AG08395 (cell line): ENCODE measurements at places on chromosomes 1 and 21.

GRCh38 chr1:206829875-206830274, 35.5 kb upstream of the IL20 start:
- no peak for DNase-seq

DNA sequence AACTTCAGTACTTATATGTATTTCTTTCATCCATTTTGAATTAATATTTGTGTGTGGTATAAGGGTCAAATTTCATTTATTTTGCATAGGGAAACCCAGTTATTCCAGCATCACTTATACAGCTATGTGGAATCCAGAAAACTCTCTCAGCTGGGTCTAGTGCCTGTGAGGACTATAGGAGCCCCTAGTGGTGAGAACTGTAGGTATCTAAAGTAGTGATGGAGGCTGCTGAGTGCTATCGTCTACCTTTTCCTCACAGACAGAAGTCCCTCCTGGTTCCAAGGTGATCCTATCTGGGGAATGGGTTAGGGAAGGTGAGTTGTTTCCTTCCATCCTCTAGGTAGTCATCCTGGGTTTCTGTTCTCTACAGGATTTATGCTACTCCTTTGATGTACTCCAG, 352.0 kb upstream of the C1orf87 start:
- peak; percentile 9 for DNase-seq

- no peak for DNase-seq
Observed at GRCh38 chr1:61953076-61953789, 211.0 kb downstream of the PATJ start.

GRCh38 chr1:1441002-1441888, 5.8 kb downstream of the VWA1 start:
- DNase-seq = peak; percentile 83

GRCh38 chr21:37873655-37874054, 42.6 kb downstream of the KCNJ6 start:
- DNase-seq = peak; percentile 38

DNA sequence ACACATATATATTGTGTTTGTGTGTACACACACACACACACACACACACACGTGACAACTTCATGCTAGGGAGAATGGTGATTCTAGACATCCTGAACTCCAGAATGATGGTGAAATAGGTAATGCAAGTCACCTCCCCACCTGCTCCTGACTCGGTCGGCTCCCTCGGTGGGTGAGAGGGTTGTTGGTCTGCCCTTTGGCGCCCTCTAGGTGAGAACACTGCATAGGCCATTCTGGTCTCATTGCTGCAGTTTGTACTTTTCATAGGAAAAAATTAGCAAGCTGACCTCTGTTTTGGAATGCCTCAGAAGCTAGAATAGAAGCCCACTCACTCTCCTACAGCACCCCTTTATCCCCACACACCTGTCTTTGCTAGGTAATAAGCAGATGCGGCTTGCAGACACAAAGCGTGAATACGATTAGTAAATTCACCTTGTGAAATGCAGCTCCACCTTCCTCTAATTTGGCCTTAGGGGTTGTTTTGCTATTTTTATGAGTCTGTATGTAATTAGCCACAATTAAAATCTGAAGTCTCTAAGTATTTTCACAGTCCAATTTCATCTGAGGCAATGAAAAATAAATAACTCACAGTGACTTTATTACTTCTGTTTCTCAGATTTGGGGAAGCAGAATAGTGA, 130.0 kb upstream of the KCNJ15 start:
- peak; percentile 61 for DNase-seq

DNA sequence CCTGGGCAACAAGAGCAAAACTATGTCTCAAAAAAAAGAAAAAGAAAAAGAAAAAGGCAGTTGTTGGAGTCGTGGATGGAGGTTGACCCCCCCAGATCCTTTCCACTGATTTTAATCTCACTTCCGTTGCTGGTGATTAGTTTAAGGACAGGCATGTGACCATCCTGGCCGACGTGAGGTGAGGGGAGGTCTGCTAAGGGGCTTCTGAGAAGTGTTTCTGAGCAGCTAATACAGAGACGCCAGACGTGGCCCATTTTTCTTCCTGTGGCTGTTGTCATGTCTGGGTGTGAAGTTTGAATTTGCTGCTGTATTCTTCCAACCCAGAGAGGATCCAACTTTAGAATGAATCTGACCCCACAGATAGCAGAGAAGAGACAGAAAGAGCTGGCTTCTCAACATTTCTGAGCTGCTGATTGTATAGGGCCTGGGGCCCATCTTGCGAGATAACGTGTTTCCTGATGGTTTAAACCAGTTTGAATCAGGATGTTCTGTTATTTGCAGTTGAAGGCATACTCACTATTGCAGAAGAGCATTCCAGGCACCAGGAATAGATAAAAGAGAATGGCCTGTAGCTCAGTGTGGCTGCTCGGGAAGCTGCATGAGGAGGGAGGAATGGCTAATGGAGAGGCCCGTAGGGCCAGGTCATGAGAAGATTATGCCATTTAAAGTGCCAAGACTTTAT, 22.8 kb upstream of the SSBP3 start:
- no peak for DNase-seq

DNA sequence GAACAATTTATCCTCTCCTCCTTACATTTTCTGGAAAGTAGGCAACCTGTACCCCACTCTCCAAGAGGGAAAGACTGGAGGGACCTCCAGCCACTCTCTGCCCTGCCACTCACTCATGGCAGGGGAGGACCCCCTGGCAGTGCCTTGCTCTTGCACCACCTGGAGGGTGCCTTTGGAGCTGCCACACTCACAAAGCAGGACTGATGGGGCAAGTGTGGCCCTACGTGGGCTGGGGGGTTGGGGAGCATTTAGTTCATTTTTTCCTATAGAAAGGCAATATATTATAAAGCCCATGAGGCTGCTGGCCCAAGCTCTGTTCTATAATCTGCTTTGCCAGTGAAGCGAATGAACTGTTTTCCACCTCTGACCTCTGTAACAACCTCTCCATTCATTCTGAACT, 50.3 kb downstream of the GPR161 start:
- DNase-seq = no peak

GRCh38 chr1:197285526-197286205, 17.6 kb downstream of the CRB1 start:
- DNase-seq = no peak

DNA sequence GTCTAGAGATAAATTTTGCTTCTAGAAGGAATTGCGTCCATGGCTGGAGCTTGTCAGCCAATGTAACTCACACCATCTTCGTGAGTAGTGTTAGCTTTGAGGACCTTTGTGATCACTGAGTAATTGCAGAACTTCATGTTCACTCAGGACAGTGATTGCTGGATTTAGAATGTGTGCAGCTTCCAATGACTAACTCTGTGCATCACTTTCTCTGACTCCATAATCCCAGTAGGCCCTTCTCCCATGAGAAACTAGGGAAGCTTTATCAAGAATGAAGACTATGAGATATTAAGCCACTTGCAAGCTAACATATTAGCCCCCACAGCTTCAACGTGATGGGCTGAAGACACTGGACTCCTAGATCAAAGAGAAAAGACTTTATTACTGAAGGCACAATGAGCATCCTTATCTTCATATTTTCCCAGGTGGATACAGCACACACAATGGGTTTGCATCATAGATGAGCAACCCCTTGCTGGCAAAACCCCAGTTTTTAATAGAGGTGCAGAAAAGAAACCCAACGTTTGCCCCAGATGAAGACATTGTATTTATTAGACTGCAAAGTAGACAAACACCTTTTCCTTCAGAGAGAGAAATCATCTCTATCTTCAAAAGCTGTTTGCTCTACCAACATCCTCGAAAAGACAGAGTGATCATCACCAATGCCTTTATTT, 561.0 kb downstream of the LTN1 start:
- no peak for DNase-seq

- DNase-seq = no peak
Observed at GRCh38 chr1:44611866-44612265, 62.4 kb downstream of the TMEM53 start.

DNA sequence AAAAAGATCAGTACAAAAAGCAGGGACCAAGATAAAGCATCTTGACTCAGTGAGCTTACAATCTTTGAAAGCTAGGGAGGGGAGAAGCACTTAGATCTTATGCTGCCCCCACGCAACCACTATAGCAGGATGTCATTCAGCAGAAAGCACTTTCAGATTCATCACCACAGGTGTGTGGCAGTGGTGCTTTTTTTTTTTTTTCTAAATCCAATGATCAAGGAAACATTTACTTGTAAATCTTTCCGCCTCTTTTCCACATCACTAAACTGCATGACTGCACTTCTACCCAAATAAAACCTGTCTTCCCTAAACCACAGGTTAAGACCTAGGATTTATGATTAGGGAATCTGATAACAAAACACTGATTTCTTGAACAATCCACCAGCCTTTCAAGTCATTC, 154.8 kb downstream of the SLC45A1 start:
- no peak for DNase-seq
